ENCODE measurements at places on chromosomes 4 and X. TPM values are rescaled to one million over a fixed set of nuclear protein-coding genes. Genes with fewer than 3 reads are reported as not detected.

DNA sequence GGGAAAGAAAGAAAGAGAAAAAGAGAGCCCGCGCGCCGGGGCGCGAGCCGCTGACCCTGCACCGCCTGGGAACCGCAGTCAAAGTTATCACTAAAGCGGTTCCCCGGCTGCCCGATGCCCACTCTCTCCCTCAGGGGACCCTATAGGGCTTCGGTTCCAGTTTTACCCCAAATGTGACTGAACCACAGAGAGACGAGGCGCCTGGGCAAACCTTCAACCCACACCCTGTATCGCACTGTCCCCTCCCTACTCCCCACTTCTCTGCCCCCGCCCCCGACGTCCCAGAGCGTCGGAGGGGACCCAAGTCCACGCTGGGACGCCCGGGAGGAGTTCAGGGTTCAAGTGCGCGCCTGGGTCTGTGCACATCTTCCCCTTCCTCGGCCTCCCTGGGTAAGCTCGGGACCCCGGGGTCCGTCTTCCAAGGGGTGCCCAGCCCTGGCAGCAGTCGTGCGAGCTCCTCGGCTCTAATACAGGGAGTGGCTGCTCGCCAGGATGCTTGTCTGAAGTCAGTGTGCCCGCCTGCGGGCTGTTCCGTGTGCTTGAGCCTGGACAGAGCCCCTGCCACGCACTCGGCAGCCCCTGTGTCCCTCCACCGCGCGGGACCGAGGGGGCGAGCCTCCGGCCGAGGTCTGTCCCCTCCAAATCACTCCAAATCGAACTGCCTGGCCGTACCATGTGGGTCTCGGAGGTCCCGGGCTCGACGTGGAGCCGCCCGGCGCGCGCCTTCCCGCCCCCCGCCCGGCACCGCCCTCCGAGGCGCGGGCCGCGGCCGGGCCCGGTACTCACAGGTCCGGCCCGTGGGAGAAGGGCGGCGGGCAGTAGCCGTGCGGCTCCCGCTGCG lies 960 bp downstream of the TRPC3 start:
- H3K4me1 ChIP-seq: peaks cover 5% of the 10 kb centered on the region
- peak overlapping the region; percentile 86 for H3K4me3 ChIP-seq
- H3K36me3 ChIP-seq: no peaks in the 10 kb centered on the region
- peak; percentile 32 for DNase-seq
- H3K27ac ChIP-seq: no peak overlapping the region

The SPANXD gene
- not detected for total RNA-seq

- H3K4me1 ChIP-seq: no peaks in the 10 kb centered on the region
- no peak for DNase-seq
- H3K36me3 ChIP-seq: no peaks in the 10 kb centered on the region
- no peak overlapping the region for H3K27ac ChIP-seq
These were observed 516.2 kb upstream of the GALNT7 start for GRCh38 chr4:172652369-172652768.

DNA sequence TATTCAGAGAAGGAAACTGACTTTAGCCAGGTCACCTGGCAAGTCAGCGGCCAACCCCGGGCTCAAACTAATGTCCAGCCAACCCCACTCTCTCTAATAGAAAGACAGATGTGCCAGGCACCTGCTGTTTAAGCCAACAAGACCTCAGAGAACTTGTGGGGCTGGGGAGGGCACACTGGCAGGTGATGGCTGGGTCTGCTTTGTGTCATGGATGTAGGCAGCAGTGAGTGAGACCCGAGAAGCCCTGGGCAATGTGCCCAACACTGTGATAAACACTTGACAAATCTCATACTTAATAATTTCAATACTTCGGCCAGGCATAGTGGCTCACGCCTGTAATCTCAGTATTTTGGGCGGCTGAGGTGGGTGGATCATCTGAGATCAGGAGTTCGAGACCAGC lies 9.0 kb upstream of the CD99L2 start:
- no peaks in the 10 kb centered on the region for H3K27me3 ChIP-seq
- DNase-seq: no peak
- H3K27ac ChIP-seq: no peak overlapping the region
- no peak overlapping the region for H3K4me3 ChIP-seq
- H3K36me3 ChIP-seq: no peaks in the 10 kb centered on the region

The TEX11 gene
- total RNA-seq: not detected

The SH3TC1 gene
- total RNA-seq: 23.6 TPM

- peaks cover 6% of the 10 kb centered on the region for H3K36me3 ChIP-seq
- H3K4me1 ChIP-seq: peaks cover 40% of the 10 kb centered on the region
- H3K4me3 ChIP-seq: no peak overlapping the region
These were observed 411.4 kb downstream of the INPP4B start for GRCh38 chr4:142434519-142435224.

The MAGEE2 gene
- total RNA-seq: not detected

Measured in activated naive CD4-positive, alpha-beta T cell treated with anti-CD3 and anti-CD28 coated beads for 36 hours (primary cell).